Stimulated activated CD4-positive, alpha-beta T cell treated with anti-CD3 and anti-CD28 coated beads, Interleukin-1b, Interleukin-23, amount 100 ng/mL, for 24 hours (primary cell): ENCODE measurements at places on chromosomes 1 and 21.

- no peak for DNase-seq
Measured at GRCh38 chr1:12703821-12704451, 12.0 kb upstream of the AADACL3 start.

- no peak for DNase-seq
Measured at GRCh38 chr1:119929643-119930315, 33.5 kb upstream of the ADAM30 start.

GRCh38 chr21:36700295-36700970, 1.5 kb downstream of the SIM2 start:
- DNase-seq, result no peak

DNA sequence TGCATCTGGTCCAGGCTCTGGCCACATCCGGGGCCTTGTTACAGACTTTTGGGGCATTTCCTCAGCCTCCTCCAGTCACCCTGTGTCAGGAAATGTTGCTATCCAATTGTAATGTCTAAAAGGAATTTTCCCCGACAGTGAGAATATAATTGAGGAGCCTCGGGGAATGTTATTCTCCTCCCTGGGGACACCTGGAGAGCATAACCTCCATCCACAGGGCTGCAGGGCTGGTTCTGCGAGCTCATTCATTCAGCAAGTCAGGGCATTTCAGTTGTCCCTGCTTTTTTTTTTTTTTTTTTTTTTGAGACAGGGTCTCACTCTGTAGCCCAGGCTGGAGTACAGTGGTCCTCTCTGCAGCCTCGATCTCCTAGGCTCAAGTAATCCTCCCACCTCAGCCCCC, 72.6 kb downstream of the MDM4 start:
- DNase-seq, result no peak

DNA sequence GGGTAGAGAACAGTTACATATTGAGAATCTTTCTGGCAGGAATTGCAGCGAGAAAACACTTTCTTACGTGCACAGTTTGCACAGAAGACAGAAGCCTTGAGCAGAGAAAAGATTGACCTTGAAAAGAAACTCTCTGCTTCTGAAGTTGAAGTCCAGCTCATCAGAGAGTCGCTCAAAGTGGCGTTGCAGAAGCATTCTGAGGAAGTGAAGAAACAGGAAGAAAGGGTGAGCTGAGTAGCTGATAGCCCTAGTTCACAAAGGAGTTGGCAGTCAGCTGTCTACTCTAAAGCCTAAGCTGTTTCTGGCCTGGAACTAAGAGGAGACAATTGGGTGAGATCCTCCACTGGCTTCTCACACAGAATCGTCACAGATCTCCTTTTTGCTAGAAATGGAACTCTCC, 20.3 kb upstream of the SH3BGRL3 start:
- no peak for DNase-seq

GRCh38 chr1:2591581-2592261, 5.1 kb downstream of the PRXL2B start:
- no peak for DNase-seq

- no peak for DNase-seq
Measured at GRCh38 chr1:7257225-7257624, 472.0 kb downstream of the CAMTA1 start.

- DNase-seq, result no peak
Measured at GRCh38 chr21:45562965-45563364, 20.7 kb upstream of the SLC19A1 start.

DNA sequence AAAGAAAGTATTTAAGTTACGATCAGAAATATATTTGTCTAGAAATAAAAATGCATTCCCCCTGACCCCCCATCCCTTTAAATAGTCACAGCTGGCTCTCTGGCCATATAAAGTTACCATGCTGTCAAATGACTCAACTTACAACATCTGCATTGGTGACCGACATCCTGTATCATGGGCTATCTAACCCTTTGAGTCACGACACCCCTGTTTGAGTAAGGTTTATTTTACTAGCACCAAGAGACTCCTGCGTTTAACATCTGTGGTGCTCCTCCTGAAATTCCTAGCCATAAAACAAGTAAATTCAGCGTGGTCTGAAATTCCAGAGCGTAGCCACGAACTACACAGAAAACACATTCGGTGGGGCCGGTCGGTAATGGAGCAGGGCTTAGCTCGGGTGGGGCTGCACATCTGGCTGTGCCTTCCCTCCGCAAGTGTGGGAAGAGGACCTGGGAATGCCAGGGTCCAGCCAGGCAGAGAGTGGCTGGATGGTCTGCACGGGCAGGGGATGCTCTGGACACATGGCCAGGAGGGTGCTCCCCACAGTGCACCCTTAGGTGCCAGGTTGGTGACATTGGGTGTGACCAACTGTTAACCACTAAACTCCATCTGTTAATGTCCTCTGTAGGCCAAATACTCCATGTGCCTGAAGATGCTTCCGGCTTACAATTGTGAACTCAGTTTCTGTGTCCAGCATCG, 53.0 kb upstream of the CLDN14 start:
- no peak for DNase-seq

- no peak for DNase-seq
Measured at GRCh38 chr1:172966844-172967540, 83.7 kb downstream of the TNFSF18 start.

DNA sequence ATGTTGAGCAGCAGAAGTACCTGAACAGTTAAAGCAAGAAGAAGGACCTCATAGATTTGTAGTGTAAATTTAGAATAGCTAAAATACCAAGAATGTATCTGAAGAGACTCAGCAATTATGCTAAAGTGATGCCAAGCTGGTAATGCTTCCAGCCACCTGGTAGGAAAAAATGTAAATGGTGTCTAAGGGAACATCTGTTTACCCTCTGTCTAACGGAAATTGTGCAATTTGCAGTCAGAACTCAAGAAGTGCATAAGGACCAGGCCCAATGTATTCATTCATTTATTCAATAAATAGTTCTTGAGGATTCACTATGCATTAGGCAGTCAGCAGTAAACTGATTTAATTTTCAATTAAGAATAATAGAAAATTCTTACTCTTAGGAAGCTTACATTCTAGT, 116.0 kb upstream of the ADGRL4 start:
- no peak for DNase-seq

- no peak for DNase-seq
Measured at GRCh38 chr1:233367057-233367803, 39.7 kb downstream of the MAP3K21 start.

DNA sequence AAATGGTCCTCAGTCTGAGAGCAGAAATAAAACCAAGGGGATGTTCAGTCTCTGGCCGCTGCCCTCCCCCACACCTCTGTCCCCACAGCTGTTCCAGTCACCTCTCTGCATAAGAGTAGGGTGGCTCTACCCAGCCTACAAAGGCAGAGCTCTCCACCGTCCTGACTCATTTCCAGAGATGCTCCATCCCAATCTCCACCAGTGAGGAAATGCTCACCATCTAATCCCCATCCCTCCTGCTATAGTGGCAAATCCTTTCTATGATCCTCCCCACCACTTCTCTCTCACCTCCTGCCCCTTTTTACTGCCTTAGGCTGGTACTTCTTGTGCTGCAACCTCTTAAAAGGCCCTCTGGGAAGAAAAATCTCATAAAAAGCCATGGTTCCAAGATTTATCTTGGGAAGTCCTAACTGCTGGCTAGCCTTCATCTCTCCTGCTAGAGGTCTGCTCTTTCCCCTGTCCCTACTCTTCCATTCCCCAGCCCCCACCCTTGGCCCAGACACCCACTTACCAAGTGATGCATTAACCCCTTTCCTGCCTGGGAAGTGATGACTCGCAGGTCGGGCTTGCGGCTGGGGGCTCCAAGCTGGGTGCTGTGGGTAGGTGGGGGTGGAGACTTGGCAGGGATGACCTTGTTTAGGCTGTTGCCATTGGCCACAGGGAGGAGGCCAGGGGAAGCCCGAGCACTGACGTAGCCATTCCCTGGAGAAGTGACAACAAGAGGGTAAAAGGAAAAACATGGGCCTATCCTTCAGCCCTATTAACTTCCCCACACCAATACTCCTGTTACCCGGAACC, 23.9 kb downstream of the MEF2D start:
- DNase-seq, result no peak

- no peak for DNase-seq
Measured at GRCh38 chr1:151327903-151328674, 873 bp upstream of the PI4KB start.
